ENCODE measurements at places on chromosomes 3 and 15.

DNA sequence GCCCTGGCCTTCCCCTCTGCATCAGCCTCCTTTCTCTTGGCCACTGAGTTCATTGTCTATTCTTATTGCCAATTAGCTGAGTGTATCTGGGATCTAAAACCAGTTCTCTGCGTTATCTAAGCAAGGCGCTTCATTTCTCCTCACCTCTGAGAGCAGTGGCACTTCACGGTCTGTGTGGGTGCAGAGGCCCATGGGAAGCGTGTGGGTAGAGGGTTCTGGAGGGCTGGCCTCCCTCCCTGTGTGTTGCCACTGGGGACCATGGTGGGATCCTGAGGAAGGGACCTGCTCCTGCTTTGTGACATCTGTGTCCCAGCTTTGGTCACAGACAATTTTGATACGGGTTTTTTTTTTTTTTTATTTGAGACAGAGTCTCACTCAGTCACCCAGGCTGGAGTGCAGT is 32.7 kb downstream of the EDEM1 start:
- no peak for DNase-seq

- DNase-seq: no peak
These were observed 454.4 kb upstream of the RASGRP1 start for GRCh38 chr15:39018966-39019365.

DNA sequence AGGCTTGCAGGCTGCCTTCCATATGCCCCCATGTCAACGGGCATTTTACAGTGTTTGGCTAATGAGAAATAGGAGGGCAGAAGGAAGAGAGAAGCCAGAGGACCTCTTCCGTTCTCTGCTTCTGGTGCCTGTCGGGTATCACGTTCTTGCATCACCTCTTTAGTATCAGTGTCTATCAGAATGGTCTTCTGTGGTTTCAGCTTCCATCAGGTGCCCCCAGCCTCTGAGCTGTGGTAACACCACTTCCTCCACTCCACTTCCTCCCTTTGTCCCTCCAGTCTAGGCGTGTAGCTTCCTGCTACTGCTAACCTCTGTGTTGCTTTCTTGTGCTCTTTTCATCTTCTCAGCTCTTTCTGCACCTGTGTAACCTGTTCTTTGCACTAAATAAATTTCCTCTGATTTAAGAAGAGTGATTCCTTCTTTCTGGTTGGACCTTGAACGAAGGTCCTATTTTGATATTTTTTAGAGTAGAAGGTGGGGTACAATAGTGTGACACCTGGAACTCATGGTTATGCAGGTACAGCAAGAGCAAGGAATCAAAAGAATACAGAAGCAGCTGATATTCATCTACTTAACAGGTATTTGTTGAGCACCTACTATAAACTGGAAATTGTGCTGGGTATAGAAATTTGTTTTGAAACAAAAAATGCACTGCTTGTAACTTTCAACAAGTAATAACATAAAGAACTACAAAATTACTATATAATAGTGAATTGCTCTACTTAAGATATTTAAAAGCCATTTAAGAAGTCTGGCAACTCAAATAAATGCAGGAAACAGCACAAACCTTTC is 27.4 kb upstream of the FOXB1 start:
- no peak for DNase-seq

GRCh38 chr3:182393830-182394367 is 399.4 kb upstream of the ATP11B start:
- DNase-seq: no peak

DNA sequence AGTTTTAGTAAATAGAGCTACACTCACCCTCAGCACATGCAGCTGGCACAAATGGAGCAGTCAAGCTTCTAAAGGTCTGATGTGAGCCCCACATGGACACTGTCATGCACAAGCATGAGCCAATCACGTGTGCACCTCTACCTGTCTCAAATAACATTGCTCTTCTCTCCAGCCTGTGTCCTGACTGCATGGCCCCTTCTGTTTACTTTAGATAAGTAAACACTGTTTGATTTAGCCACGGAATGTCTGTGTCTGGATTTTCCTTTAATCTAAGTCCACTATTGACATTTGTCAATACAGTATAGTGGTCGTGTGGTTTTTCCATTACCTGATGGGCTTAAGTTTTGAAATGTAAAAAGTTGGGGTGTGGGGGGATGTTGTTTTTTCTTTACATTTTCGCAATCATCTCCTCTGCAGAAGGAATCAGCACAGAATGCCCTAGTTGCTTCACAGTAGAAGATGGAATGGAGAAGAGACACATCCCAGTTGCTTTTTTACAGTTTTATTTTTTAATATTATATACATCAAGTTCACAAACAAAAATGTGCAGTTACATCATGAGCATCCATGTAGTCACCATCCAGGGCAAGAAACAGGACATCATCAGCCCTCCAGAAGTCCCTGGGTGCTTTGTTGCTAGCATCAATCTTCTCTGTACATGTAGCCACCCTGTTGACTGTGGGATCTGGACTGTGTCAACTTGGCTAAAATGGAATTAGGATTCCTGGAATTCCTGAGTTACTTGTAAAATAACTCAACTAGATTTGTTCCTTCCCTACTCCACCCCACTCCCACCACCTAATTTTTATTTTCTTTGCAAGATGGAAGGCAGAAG is 146.1 kb downstream of the UACA start:
- DNase-seq: no peak

- DNase-seq: no peak
These were observed 36.2 kb downstream of the GAP43 start for GRCh38 chr3:115659253-115660220.

DNA sequence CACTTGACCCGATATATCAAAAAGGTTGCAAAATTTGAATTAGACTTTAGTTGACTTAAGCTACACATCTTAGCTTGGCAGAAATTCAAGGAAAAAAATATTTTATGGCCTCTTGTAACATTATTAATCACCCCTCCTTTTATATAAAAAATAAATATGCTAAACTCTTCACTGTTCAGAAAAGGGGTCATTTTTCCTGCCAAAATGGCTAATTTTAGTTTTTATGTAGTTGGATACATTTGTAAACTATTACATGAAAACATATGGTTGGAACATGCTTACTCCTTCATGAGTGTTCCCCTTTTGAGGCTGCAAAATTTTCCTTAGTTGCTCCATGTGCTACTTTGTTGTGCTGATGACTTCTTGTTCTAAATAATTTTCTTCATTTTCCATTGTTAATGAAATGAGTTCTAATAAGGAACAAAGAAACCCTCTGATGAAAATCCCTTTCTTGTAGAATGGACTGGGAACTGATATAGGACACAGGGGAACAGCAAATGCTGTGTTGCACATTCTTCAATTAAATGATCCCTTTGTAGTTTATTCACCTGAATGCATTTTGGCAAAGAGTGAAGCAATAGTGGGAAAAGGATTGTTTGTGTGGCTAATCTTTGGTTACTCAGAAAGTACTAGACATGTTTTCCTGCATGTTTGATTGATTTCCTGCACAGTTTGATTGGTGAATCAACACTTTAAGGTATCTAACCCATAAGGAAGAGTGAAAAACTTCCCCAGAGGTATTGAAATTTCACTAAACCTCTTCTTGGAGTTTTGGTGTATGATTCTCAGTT is 349.3 kb downstream of the TIGIT start:
- DNase-seq: no peak

- no peak for DNase-seq
These were observed 80.2 kb downstream of the ARNT2 start for GRCh38 chr15:80484333-80484864.

GRCh38 chr3:82627733-82628132 is 866.3 kb upstream of the GBE1 start:
- DNase-seq: no peak

- DNase-seq: no peak
These were observed 18.2 kb upstream of the HCN4 start for GRCh38 chr15:73386886-73387506.

DNA sequence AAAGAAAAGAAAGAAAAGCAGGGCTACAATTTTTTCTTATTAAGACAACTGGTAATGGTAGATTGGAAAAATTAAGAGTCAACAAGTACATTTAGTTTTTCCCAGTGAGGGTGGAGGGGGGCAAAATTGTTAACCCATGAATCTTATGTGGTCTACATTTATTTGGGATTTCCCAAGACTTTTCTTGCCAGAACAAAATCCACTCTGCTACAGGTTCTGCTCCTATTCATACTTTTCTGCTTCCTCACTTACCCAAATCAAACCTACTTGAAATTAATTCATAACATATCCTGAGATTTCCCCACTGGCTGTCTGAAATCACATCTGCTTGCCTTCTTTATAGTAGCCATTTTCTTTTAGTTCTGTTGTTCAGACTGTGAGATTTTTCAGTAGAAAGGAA is 41.1 kb downstream of the VGLL3 start:
- DNase-seq: no peak

DNA sequence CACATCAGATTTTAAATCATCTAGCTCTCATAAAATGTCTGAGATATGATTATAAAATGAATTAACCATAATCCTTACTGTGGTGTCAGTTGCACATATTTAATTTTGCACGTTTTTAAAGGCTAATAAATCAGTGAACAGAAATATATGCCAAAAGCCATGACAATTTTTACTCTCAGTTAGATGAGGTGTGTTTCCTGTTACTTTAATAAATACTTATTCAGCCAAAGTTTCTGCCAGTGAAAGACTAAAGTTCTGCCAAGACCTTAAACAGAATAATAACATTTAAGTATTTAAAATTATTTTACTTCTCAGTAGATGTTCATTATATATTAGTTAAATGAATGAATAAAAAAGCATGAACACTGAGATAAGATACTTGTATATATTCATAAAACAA is 1150.1 kb downstream of the NAALADL2 start:
- no peak for DNase-seq

- no peak for DNase-seq
These were observed 167.1 kb downstream of the MECOM start for GRCh38 chr3:169496402-169496801.

DNA sequence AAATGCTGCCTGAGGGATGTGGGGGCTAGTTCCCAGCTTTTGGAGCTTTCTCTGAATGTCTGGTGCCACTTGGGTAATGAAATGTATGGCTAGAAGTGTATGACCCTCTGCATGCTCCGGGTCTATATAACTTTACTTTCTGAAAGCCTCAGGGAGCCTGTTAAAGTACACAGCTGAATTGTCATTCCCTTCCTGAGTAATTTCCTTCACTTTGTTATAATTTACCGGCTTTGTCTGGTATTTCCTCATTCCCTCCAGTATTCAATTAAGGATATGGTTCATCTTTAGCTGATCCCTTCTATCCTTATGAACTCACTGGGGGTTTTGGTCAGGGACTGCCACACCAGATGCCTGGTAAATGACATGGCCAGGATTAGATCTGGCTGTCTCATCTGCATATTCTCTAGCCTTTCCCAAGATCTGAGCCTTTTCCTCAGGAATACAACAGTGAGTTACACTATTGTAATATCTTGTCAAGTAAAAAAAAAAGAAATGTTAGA is 620.3 kb downstream of the ZPLD1 start:
- DNase-seq: no peak

DNA sequence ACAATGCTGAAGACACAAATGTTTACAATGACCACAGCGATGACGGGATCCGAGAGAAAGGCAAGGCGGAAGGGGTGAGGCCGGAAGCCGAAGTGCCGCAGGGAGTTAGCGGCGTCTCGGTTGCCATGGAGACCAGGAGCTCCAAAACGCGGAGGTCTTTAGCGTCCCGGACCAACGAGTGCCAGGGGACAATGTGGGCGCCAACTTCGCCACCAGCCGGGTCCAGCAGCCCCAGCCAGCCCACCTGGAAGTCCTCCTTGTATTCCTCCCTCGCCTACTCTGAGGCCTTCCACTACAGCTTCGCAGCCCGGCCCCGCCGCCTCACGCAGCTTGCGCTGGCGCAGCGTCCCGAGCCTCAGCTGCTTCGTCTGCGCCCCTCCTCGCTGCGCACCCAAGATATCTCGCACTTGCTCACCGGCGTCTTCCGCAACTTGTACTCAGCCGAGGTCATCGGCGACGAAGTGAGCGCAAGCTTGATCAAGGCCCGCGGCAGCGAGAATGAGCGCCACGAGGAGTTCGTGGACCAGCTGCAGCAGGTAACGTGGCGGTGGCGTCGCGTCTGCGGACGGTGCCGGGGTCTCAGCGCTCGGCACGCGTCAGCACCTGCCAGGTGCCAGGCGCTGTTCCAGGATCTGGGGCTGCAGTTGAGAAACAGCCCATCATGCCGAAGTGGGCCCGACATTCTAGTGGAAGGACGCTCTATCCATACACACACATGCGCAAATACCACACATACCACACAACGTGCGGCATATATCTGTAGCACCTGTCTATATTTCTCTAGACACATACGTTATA is at the start of gene DLEC1:
Gene DLEC1 (plus strand): TSS at position 108 of the 798 bp plus-strand sequence. CDS start 18 bp downstream, at position 126.
- DNase-seq: peak; percentile 73

GRCh38 chr15:79919749-79920511 is 23.1 kb upstream of the MTHFS start:
- DNase-seq: no peak

DNA sequence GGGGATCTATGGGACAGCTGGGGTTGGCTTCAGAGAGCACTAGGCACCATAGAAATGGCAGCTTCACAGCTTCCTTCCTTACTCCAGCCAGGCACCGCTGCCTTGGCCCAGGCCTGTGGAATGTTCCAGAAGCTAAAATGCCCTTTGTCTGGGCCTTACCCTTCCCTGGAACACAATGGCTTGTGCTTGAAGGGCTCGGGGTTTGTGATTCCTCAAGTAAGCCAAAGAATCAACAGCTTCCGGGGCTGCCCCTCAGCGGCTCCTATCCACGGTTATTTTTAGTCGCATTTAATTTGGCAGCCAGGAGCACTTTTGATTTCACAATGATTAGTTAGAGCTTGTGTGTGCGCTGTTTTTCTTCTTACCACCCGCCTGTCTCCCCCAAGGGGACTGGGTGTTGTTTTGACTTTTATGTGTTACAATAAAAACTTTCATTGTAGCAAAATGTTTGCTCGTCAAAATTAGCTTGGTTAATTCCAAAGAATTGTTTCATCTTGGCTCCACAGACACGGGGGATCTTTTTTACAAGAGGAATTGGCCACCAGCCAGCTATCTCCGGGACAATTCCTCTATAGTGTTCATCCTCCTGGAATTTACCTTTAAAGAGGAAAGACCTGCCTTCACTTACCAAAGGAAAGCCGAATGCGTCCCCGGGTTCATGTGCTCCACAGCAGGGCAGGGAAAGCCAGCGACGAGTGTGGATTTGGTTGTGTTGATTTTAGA is 73.8 kb downstream of the TLE3 start:
- no peak for DNase-seq

- DNase-seq: no peak
These were observed 179.8 kb downstream of the MEX3B start for GRCh38 chr15:81865850-81866537.

DNA sequence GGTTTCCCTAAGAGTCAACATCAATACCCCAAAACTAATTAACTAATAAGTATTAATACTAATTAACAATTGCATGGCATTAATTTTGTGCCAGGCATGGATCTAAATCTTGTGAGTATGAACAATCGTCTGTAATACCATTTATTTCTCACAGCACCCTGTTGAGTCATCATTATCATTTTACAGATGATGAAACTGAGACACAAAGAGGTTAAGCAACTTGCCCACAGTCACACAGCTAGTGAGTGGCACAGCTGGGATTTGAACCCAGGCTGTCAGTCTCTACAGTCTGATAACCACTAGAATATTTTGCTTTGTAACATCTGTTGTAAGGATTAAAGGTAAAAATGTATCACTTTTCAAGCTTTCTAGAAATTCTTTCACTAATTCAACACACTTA is 423.4 kb upstream of the WNT5A start:
- DNase-seq: no peak

- no peak for DNase-seq
These were observed 17.5 kb downstream of the MRPS22 start for GRCh38 chr3:139361276-139361675.

GRCh38 chr3:72265256-72266015 is 480.5 kb upstream of the PROK2 start:
- no peak for DNase-seq

- DNase-seq: no peak
These were observed 49.1 kb downstream of the PXYLP1 start for GRCh38 chr3:141280690-141281089.
